Frontal cortex (tissue), 4 donors: ENCODE measurements at places on chromosomes 5 and 9. TPM values are rescaled to one million over a fixed set of nuclear protein-coding genes. Genes with fewer than 3 reads are reported as not detected.

The DBN1 gene
- 187 TPM for total RNA-seq

The GDNF gene
- not detected for total RNA-seq

The ABHD17B gene
- total RNA-seq: 113 TPM

- no peak for DNase-seq
These were observed 196.3 kb upstream of the KLF4 start for GRCh38 chr9:107685901-107686300.

DNA sequence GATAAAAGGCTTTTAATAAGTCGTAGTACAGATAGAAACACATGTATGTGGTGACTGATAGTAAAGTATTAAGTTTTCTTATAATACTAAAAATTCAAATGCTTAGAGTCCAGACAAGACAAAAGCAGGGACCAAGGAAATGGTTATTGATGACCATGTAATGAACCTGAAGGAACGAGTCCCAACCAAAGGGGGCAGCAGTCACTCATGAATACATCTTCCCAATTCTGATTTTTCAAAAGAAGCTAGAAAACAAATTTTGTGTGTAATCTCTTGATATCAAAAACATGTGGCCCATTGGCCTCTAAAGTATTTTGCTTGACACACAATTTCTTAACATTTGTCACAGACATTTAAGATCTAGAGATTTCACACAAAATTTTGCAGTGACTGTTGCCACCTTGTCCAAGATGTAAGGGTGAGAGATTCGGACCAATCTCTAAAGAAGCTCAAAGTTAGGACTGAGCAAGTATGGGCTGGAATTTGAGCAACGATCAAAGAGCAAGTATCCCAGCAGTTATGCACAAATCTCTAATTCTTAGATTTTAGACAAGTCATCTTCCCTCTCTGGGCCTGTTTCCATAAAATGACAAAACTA, 66.8 kb downstream of the ARL15 start:
- DNase-seq: no peak
